ENCODE measurements at places on chromosomes 12 and 14.

DNA sequence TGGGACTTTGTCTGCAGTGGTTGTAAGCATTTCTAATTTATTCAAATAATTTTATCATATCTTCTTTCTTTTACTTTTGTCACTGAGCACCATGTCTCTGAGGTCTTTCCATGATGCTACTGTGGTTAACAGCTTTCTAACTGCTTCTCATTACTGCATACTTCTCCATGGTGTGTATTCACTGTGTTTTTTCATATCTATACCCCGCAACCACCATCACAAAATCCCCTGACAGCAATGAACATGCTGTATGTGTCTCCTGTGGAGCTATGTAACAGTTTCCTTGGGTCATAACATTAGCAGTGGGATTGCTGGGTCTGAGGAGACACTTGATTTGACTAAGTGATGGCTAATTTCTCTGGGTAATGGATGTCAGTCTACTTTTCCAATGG, 29.2 kb upstream of the CHST11 start:
- DNase-seq = no peak

DNA sequence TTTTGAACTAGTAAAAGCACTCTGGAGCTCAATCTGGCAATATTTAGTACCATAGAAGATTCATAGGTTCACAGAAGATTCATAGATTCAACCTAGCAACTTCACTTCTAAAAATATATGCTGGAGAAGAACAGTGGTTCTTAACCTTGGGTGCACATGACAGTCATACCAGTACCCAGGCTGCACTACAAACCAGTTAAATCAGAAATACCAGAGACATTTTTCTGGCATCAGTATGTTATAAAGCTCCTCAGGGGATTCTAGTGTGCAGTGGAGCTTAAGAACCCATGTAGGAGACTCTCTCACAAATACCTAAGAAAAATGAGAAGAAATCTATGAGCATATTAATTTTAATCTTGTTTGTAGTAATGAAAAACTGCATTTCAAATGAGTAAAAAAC, 46.6 kb downstream of the CNTN1 start:
- DNase-seq = no peak

- no peak for DNase-seq
Measured at GRCh38 chr12:40287369-40287975, 62.7 kb downstream of the LRRK2 start.

- DNase-seq = no peak
Measured at GRCh38 chr14:83548061-83548839, 1981.7 kb upstream of the FLRT2 start.

DNA sequence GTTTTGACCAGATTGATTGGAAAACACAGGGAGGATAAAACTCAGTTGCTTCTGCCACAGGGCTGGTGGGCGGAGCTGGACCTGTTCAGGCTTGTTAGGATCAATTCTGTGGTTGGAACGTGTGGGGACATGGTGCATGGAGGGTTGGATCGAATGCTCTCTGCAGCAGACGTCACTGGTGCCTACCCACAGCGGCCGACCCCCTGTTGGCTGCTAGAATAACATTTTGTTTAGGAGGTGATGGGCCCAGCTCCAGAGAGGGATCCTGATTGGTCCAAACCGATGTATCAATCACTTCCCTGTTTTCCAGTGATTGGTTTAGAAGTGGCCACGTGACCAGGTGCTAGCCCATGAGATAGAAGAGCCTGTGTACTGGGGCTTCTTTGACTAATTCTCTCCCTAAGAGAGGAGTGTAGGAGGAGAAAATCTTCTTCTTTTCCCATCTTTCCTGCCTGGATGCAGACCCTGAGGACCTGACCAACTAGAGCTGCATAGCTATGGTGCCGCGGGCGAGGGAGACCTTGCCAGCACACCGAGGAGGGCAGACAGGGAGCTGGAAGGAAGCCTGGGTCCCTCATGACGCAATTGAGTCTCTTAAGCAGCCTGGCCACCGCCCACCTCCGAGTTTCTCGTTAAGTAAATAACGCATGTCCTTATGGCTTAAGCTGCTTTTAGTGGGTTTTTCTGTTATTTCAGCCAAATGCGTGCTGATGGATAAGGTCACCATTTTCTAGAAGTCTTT, 163.5 kb downstream of the AACS start:
- DNase-seq = no peak

GRCh38 chr12:58298803-58299202, 357.4 kb downstream of the ATP23 start:
- DNase-seq = no peak

DNA sequence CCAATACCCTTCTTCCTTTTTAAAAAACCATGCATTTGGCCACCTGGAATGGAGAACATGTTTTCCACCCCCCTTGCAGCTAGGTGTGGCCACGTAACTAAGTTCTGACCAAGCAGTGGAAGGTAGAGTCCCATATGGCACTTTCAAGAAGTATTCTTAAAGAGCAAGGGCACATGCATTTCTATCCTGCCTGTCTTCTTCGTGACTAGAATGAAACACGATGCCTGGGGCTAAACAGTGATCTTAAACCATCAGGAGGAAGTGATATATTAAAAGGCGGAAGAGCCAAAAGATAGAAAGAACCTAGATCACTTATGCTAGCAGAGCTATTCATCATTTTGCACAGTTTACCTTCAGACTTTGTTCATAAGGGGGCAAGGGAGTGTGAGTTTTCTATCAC, 16.0 kb upstream of the DDX11 start:
- DNase-seq = no peak

DNA sequence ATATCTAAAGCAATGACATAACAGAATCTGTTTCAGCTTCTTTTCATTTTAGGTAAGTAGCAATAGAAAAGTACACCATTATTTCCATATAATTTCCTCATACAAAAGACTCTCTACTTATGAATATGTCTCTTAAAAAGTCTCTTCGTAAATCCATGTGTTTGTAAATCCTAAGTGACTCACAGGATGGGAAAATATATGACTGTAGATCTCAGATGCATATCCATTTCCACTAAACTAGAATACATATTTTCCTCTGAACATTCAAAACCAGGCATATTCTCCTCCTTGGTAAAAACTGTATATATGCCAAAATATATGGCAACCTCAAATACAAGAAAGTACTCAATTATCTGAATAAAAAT, 93.6 kb downstream of the TXNDC16 start:
- DNase-seq = no peak

DNA sequence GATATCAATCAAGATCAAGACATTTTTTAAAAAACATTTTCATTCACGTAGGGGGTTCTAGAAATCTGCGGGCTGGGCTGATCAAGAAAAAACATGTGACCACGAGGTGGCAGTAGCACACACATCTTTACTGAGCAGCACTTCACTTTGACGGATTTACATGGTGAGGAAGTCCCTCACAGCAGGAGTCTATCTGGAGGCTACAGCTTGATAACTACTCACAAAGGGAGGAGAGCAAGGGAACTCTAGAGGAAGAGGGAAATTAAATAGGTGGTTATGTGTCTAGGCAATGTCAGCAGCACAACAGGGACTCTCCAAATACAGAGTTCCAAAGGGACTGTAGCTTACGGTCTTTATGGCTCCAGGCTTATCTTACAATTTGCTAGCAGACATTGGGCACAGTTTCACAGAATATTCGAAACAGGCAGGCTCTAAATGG, 248.1 kb downstream of the DPY19L2 start:
- peak; percentile 31 for DNase-seq

DNA sequence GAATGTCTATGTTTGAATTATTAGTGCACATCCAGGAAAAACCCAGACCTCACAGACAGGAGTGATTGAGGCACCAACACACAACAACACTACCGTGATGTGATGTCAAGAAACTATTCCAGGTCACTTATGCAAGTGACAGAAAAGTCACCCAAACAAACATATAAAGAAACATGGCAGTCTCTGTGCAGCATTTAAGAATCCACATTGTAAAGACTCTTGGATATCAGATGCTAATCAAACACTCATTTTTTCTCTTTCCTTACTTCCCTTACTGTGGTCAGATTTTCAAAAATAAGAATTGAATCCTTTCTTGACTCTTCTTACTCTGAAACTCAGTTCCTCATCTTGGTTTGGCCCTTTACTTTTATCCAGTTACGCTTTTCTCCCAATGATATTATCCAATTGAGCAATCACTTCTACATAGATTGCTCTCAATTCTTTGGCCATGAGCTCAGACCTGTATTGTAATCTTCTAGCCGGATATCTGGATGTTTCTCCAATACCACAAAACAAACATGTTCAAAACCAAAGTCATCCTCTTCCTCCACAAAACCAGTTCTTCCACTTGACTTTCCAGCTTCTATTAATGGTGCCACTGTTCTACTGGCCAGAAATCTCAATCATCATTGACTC, 115.4 kb downstream of the DUSP6 start:
- no peak for DNase-seq

GRCh38 chr12:123064885-123065619, 84.6 kb downstream of the ARL6IP4 start:
- no peak for DNase-seq

- no peak for DNase-seq
Measured at GRCh38 chr12:93192878-93193277, 184.8 kb upstream of the NUDT4 start.

DNA sequence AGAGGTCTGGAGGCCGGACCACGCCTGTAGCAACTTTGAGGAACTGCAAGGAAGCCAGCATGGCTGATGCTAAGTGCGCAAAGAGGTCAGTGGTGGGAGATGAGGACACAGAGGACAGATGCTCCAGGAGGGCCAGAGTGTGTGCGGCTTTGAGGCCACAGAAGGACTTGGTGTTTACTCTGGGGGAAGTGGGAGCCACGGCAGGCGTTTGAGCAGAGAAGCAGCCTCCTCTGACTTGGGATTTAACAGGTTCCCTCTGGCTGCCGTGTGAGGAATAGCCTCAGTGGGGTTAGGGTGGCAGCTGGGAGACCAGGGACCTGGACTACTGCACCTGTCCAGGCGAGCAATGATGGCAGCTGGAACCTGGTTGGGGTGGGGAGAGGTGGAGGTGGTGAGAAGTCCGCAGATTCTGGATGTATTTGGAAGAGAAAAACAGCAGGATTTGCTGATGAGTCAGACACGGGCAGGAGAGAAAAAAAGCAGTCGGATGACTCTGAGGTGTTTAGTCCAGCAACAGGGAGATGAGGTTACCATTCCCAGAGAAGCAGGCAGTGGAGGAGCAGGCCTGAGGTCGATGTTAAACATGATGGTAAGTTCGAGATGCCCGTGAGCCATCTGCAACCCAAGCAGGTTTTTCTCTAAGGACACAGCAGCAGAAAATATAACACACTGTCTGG, 143.5 kb downstream of the SCARB1 start:
- DNase-seq = no peak

- DNase-seq = peak; percentile 62
Measured at GRCh38 chr12:7989827-7990491, 42.6 kb upstream of the FOXJ2 start.

DNA sequence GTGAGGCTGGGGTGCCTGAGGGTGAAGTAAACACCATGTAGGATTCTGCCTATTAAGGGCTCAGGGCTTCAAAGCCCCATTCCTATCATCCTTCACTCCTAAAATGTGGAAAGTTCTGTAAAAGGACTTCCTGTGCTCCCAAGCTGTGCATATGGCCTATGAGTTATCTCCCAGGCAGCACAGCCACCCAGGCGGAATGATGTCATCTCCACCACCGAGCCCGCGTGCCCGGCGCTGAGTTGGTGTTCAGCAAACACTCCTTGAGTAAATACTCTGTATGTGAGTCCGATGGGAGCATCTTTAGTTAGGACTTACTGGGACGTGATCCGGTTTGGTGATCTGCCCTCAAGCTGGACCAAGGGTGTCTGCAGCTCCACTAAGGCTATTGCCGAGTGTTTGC, 437.3 kb downstream of the MED13L start:
- DNase-seq = no peak

GRCh38 chr12:50533971-50534370, 29.2 kb downstream of the DIP2B start:
- no peak for DNase-seq

- DNase-seq = no peak
Measured at GRCh38 chr12:57886542-57886941, 40.0 kb upstream of the CTDSP2 start.

DNA sequence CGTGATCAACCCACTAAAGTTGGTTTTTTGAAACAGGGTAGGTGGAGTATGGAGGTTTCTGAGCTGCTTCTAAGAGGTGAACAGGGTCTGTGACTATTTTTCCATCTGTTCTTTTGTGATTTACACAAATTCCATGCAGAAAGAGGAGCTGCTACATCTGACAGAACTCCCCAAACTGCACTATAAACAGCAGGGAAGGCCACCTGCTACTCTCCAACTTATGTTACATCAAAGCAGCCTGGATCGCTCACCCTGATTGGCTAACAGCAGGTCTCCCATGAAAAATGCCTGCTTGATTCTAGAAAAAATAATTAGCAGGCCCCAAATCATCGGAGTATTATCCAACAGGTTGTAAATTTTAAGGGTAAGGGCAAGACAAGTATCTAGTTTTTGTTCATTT, 282.9 kb upstream of the FLRT2 start:
- DNase-seq = no peak

- DNase-seq = no peak
Measured at GRCh38 chr12:43095669-43096280, 456.2 kb downstream of the ADAMTS20 start.

- no peak for DNase-seq
Measured at GRCh38 chr12:115506822-115507559, 770.5 kb downstream of the MED13L start.

GRCh38 chr12:68279227-68280054, 26.0 kb upstream of the IL22 start:
- no peak for DNase-seq

GRCh38 chr12:6093764-6094163, 30.7 kb downstream of the VWF start:
- no peak for DNase-seq

GRCh38 chr12:117031843-117032592, 67.2 kb downstream of the TESC start:
- no peak for DNase-seq

GRCh38 chr12:91173124-91173523, 9.5 kb downstream of the DCN start:
- no peak for DNase-seq

DNA sequence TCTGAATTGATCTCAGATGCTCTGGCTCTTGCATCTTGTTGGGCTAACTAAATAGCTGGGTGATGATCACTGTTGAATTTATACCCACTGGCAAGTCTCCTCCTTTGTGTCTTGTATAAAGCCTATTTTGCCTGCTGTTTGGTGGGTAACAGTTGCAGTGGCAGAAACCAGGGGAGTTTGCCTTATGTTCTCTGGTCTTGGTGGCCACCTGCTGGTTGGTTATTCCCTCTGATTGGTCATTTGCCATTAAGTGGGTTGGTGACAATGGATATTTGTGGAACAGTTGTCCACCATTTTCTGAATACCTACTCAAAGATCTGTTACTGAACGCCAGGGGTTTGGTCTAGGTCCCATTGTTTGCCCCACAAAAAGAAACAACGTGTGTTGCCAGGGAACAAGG, 52.1 kb downstream of the AVPR1A start:
- no peak for DNase-seq
